ENCODE measurements at places on chromosomes 3 and 15.

DNA sequence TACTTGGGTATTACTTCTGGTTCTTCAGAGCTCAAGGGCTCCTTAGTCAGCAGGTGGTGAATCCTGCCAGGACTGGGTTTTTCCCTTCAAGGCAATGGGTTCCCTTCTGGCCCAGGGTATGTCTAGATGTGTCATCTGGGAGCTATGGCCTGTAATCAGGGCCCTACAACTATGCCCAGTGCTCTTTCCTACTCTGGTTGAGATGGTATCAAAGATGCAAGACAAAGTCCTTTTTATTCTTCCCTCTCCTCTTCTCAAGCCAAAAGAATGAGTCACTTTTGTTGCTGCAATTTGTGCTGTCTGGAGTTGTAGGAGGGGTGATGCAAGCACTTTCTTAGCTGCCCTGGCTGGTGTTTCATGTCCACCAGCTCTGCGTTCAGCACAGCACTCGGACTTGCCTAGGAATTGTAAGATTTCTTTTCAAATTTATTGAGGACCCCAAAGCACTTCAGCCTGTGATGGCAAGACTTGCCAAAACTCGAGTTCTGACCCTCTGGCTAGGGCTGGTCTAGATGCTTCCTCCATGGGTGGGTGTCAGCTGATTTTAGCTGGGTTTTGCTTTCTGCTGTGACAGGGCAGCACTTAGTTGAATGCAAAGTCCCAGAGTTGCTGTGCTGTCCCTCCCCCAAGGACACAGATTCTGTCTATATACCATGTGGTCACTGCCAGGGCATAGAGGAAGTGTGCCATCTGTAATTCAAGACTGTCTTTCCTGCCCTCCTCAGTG is 129.2 kb upstream of the CBLB start:
- DNase-seq = no peak

DNA sequence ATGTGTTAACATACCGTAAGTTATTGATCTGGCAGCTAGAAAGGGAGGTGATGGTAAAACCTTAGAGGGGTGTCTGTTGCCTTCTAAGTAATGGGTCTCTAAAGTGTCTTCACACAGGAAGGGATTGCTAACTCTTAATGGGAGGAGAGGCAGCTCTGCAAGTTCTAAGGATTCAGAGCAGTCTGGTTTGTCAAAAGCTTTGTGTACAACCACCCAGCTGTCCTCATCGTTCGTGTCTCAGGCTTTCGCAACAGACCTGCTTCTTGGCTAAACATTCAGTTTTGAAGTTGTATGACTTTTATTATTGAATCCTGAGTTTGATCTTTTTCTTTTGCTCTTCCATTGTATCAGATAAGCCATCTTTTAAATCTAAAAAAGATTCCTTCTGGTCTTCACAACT is 404.9 kb downstream of the SQOR start:
- DNase-seq = no peak

GRCh38 chr3:73542136-73542535 is 82.6 kb downstream of the PDZRN3 start:
- DNase-seq = no peak

DNA sequence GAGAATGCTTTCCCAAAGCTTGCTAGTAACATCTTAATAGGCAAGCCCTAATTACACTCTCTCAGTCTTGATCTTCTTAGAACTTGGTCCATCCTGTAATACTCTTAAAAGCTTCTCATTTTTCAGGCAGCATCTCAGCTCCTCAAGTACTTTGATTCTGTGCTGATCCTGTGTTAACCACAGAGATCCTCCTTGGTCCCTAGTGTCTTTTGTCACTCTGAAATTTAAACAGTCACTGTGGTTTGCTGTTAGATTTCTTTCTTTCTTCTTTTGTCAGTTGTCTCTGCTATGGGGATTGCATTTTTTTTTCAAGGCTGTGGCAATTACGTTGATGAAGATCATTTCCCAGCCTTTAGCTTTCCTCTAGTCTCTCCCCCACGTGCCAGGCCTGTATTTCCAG is 26.0 kb upstream of the UBE3A start:
- no peak for DNase-seq

- DNase-seq = no peak
Measured at GRCh38 chr15:75454471-75455378, 3.2 kb upstream of the SIN3A start.

GRCh38 chr15:29062179-29062591 is 176.4 kb downstream of the APBA2 start:
- DNase-seq = no peak

DNA sequence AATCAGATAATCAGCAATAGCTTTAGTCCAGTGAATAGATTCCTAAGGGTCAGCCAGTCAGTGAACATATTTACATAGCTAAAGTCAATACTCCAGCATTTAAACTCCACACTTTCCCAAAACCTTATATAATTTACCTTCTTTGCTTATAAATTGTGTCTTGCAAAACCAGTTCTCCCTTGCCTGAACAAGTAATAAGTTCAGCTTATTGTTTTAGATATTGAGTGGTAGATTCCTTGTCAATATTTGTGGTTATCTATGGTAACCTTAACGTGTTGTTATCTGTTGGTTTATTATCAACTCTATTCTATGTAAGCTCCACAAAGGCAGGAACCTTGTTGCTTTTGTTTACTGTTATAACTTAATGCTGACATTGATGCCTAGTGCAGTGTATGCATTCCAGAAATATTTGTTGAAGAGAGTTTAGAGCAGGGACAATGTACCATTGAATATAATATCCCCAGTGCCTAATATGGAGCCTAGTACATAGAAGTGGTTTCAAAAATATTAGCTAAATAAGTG is 24.0 kb downstream of the PLSCR5 start:
- no peak for DNase-seq

DNA sequence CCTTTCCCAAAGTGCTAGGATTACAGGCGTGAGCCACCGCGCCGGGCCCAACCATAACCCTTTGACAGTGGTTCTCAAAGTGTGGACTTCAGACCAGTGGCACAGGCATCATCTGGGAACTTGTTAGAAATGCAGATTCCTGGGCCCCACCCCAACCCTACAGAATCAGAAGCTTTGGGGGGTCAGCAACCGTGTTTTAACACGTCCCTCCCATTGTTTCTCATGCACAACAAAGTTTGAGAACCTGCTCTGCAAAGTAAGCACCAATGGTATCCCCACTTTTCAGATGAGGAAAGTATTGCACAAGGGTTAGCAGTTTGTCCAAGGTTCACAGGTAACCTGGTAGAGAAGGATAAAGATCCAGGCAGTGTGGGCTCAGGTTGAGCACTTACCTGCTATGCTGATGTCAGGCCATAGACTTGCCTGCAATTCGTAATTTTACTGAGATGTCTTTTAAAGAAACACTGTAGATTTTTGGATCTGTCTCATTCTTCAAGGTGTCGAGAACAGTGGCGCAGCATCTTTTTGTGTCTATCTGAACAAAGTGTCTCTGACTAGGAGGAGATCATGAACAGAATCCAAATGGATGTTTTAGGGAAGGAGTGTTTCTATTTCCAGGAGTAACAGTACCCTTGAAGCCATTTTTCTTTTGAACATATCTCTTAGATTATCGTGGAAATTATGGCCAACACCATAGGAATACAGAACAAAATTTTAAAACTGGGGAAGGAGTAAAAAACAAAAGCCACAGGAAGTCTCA is 2.5 kb downstream of the GXYLT2 start:
- DNase-seq = no peak

- DNase-seq = no peak
Measured at GRCh38 chr3:139455855-139456254, 20.5 kb downstream of the RBP2 start.

DNA sequence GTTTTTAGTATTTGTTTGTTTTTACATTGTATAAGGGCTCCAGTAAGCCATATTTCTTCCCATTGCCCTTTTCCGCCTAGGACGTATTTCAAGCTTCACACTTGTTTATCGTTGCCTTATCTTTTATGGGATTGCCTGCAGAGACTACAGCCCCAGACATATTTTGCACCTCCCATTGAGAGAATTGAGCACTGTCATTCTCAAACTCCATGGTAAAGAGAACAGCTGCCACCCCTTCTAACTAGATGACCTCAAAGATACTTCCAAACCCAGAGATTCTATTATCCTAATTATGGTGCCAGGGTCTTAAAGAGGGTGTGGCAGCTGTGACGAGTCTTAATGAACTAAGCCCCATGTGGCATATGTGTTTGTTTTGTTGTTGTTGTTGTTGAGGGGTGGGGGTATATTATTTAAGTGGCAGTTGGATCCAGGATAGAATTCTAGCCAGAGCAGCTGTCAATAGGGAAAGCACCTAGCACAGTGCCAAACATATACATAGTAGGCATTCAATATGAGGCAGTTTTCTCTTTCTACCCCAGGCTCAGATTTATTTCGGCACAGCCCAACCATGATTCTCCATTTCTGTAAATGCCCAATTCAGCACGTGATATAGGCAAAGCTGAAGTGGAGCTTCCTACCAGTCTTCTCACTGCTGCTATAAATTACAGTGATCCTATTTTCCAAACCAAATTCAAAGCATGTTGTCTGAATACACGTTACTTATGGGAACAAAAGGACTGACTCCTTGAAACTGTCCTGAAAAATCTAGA is 932 bp upstream of the TP53BP1 start:
- no peak for DNase-seq

DNA sequence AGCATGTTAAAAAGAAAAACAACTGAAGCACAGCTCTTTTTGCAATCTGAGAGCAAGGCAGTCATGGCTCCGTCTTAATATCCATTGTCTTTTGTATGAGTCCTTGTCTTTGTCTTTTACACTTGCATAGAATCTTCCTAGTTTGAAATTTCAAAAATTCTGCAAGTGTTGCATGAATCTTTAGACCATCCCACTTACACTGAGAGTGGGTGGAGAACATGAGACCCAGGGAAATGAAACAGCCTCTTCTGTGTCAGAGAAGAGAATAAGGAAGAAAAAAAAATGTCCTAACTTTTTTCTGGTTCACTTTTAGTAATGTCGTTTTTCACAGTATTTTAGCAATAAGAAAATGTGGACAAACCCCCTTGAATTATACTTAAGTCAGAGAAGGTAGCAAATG is 12.1 kb upstream of the DCLK3 start:
- DNase-seq = no peak

DNA sequence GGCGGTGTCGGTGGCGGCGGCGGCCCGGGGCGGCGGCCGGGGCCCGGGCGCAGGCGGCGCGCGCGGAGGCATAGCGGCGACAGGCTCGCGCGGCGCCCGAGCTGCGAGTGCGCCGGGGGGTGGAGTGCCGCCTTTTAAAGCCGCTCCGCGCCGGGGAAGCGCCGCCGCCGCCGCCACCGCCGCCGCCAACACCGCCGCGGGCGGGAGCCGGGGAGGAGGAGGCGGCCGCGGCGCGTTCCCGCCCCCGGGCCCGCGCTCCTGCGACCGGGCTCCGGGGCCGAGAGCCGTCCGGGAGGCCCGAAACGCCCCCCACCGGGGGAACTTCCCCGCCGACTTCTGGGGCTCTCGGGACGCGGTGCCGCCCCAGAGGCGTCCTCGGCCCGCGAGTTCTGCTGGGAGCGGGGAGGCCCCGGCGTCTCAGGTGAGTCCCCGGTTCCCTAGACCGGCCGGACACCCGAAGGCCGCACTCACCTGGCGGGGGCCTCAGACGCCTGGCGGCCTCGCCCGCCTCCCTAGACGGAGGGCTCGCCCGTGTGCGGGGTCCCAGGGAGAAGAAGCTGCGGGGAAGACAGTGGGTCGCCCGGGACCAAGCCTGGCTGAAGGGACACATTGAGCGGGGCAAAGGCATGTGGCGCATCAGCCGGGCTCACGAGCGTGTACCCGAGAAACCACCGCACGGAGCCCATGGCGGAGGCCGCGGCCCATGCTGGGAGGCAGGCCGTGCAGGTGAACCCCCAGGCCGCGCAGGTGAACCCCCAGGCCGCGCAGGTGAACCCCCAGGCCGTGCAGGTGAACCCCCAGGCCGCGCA is at the start of gene PCSK6:
Gene PCSK6 (minus strand): TSS at position 109 of the 809 bp plus-strand sequence. CDS start 37 bp downstream, at position 72.
- no peak for DNase-seq

- DNase-seq = no peak
Measured at GRCh38 chr3:16142350-16143025, 32.0 kb upstream of the GALNT15 start.

- no peak for DNase-seq
Measured at GRCh38 chr3:71984843-71985613, 200.1 kb upstream of the PROK2 start.

All from glomerular endothelial cell (primary cell).